ENCODE measurements at places on chromosomes 6 and 20. TPM values are rescaled to one million over a fixed set of nuclear protein-coding genes. Genes with fewer than 3 reads are reported as not detected.

GRCh38 chr6:41372832-41373626, 37.6 kb downstream of the NCR2 start:
- DNase-seq: peak; percentile 60

DNA sequence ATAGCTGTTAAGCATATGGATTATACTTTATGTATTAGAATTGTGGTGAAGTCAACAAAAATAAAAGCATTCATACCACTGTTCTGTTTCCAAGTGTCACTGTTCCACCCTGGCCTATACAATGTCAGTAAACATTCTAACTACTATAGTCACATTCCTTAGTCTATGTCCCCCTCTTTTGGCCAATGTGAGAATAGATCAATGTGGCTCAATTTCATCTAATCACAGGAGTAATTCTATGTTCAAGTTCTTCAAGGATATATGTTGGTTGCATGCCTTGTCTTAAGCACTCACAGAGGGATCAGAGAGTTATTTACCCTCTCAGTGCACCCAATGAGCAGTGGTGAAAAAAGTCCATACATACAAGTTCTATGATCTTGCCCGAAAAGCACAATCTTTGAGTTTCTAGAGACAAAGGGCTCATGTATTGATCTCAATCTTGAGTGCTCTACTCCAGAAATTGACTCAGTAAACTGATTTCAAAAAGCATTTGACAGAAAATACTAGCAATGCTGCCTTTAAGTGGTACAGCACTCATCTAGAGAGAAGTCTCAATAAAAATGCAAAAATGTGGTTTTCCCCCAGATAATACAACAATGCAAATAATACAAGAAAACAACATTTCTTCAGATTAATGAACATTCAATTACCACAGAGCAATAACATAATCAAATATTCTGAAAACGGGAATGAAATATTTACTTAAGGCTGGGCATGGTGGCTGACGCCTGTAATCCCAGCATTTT, 16.5 kb downstream of the SMLR1 start:
- no peak for DNase-seq

ABCF1 gene
- total RNA-seq: 55.1 TPM

ZNF831 gene
- 0.71 TPM for total RNA-seq

Measured in esophagus muscularis mucosa (tissue), 4 donors.